ENCODE measurements at places on chromosomes 1 and 21.

GRCh38 chr21:14736162-14736561 is 190.0 kb upstream of the SAMSN1 start:
- DNase-seq, result no peak

GRCh38 chr1:7376676-7377075 is 394.4 kb upstream of the VAMP3 start:
- no peak for DNase-seq

DNA sequence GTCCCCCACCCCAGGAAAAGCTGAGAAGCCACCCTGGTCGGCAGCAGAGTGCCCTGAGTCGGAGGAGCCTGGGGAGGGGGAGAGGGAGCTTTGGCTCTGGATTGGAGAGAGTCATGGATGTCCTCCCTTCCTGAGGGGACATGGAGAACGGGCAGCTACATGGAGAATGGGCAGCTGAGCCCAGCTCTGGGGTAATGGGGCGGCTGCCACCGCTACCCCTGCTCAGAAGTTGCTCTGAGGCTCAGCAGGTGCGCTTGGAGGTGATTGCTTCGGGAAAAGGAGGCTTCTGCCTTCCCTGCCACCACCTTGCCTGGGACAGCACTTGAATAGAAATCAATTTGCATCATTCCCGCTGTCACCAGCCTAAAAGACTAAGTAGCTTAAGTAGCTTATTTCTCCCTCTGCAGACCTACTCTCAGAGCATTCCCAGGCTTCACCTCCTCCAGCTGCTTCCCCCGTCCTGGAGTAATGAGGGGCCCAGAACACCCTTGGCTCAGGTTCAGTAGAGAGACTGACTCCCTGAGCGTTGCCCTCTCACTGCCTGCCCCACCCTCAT is 8.3 kb downstream of the DISP3 start:
- DNase-seq, result no peak

DNA sequence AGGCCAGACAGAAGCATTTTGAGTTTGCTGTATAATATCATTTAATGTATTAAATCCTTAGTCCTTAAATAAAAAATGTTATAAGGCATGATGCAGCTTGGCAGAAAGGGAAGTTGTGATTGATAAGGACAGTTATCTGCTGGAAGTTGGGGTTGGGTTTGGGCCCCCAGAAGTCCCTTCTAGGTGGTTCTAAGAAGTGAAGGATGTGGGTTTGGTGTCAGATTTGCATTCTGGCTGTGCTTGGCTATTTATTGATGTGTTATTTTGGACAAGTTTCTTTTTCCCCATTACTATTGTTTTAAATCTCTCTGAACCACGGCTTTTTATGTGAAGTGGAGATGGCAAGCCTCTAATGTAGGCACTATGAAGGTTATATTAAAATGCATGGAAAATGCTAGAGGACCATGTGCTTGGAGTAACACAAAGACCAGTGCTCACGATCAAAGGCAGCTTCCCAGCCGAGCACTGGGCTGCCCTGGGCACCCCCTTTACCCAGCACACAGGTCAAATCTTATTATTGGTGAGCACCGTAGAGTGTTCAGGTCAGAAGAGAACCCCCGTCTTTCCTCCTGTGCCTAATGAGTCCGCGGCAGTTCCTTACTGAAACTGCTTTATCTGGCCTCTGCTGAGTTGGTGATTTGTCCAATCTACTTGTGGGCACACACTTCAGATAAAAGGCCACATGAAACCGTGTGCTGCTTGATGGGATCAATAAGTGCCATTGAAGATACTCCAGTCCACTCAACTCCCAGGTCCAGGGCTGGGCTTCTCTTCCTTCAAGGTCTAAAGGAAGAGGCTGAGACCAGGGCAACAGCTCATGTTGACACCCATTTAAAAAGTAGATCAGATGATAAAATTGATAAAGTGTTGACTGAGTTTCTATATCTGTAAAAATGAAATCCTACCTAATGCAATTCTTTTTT is 212.0 kb downstream of the PRDM2 start:
- DNase-seq, result no peak

- DNase-seq, result no peak
Observed at GRCh38 chr1:9316080-9316444, 23.4 kb downstream of the SPSB1 start.

DNA sequence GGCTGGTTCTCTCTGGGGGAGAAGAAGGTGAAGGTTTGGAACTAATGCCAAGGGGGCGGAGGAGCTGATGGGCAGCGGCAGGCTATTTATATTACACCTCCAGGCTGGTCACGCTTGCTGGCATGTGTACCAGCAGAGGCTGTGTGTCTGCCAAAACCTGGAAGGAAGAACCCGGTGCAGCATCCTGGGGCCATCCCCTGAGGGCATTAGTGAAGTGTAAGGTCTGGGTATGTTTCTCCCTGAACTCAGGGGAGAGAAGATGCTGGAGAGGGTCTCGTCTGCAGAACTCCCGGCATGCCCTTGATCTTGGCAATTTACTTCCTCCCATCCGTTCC is 5.3 kb downstream of the DISP3 start:
- peak; percentile 59 for DNase-seq

DNA sequence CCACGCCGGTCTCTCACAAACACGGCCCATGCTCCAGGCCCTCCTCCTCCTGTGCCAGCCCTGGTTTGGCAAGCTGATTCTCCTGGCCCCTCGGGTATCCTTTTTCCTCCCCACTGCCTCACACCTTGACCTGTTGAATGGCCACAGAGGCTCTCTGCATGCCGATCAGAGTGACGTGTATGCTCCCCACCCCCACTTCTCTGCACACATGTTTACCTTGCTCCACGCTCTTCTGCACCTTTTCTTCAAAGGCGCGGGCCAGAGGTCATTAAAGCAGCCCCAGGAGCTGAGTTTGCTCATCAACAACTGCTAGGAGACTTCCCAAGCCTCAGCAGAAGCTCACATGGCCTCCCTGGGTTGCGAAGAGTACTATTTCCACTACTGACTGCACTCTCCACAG is 139.3 kb upstream of the EDN2 start:
- DNase-seq, result no peak

DNA sequence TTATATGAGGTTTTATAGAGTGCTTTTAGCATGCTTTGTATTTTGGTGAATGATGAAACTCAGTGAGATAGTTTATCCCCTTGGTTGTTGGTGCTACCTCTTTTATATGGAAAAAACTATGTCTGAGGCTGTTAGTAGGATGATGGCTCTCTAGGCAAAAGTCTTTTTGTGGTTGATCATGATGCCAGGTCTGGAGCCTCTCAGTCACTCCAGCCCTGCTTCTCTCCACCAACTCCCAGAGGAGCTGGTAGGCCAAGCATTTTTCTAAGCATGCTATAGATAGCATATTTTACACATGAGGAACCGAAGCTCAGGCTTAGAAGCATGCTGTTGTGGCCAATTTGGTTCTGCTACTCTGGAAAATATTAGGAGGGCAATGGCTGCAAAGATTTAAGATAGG is 82.2 kb downstream of the FMN2 start:
- no peak for DNase-seq

DNA sequence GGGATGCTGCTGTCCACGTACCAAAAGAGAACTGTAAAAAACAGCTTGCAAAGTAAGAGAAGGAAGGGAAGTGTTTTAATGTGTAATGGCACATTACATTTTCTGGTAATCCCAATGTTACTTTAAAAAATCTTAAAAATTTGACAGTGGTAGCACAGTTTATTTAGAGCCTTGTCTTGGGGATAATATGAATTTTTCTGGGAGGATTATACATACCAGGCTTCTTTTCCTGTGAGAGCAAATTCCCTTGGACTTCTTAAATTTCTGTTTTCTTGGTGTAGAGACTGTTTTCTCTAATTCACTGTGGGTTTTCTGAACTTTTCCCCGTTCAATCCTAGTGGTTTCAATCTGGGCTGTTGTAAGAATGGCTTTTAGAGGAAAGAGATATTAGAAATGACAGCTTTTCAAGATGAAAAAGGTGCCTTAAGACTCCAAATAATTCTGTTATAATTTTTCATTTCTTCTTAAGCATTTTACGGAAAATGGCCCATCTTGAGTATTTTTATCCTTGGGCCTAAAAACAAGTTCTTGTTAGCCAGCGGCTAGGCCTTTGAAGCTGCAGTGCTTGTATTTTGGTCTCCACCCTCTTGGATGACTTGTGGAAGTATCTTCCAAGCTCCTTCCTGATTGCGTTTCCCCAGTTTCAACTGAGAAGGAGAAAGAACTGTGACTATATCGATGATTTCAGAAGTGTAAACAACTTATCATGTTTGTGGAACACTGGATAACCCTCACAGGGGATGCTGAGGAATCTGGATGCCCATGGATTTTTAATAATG is 70.0 kb downstream of the LEPR start:
- DNase-seq, result no peak

- peak; percentile 72 for DNase-seq
Observed at GRCh38 chr1:197399755-197400521, 131.9 kb downstream of the CRB1 start.

GRCh38 chr1:64956733-64957441 is 9.5 kb downstream of the JAK1 start:
- DNase-seq, result no peak

DNA sequence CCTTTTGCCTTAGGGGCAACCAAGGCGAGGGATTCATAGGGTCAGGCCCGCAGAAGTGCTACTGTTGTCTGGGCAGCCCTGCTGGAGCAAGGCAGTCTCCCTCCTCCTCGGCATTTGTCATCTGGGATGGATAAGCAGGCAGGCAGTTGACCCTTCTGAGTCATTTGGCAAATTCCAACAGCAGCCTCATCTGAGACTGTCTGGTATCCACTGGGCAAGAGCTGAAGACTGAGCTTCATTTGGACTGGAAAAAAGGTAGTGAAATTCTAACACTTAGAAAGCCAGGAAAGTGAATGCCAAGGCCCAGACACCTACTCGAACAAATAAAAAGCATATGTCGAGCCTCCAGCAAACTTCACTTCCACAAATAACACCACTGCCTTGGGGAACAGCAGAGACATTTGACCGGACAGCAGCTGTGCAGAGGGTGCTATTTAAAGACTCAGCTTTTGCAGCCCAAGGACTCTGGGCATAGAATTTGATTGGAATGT is 4.0 kb upstream of the ZBTB40 start:
- no peak for DNase-seq

- DNase-seq, result no peak
Observed at GRCh38 chr1:118338936-118339335, 153.9 kb upstream of the SPAG17 start.

- DNase-seq, result no peak
Observed at GRCh38 chr1:80675454-80675853, 1125.3 kb upstream of the ADGRL2 start.

DNA sequence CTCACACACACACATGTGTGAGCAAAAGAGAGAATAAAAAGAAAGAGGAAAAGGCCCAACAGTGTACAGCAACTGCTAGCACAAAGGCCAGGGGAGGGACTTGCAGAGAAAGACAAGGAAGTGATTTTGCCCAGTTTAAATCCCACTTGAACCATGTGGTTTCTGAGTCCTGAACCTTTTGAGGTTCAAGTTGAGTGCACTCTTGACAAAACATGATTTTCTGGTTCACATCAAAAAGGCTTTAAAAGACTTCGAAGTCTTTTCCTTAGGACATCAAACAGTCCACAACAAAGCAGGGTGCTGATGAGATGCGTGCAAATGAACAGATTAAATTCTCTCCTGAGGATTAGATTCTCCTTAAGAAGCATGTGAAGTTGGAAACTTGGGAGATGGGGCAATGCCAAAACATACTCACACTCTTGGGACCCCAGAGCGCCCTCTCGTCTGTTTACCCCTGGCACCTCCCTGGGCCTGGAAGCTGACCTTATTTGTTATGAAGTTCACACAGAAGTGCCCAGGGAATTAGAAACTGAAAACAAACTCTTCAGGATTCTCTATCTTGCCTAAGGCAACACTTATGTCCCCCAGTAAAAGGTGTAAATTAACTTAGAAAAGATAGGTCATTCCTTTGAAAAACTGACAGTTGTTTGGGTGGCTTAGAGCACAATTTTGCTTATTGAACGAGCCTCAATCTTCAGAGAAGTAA is 31.5 kb downstream of the RNF220 start:
- DNase-seq, result no peak

GRCh38 chr1:56550138-56550858 is 29.1 kb downstream of the PLPP3 start:
- DNase-seq, result peak; percentile 23

DNA sequence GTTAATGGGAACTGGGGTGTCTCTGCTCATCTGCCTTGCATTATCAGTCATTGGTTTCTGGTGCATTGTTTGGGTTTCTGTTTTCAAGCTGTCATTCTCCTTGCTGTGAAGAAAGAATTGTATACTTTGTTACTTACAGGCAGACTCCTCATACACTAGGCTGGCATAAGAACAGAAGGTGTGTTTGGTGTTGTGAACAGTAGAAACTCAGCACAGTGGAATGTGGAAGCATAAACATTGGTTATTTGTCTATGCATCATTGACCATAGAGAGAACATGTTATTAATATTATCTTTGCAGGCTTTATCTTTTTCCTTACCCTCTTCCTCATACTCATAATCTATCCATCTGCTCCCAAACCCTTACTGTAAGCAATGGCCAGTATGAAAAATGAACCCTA is 18.2 kb downstream of the C1orf87 start:
- DNase-seq, result no peak

DNA sequence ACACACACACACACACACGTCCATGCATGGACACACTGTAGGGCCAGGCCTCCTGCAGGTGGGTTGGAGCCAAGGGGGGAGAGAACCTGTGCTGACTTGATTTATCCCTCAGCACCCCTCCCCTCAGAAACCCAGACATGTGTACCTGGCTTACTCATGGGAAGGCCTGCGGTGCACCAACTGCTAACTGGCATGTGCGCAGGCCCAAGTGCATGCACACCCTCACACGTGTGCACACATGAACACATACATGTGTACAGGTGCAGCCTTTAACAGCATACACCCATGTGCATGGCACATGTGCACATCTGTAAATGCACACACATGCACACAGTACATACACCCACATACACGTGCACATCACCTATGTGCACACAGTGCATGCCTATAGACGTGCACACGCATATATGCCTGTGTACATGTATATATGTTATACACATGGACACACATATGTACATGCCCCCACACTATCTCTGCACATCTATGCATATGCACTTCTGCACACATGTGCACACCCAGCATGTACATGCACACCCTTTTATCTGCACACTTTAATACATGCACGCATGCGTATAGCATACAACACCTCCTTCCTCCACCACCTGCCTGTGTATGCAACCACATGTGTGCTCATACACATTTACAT is 67.5 kb downstream of the TRIM11 start:
- no peak for DNase-seq

DNA sequence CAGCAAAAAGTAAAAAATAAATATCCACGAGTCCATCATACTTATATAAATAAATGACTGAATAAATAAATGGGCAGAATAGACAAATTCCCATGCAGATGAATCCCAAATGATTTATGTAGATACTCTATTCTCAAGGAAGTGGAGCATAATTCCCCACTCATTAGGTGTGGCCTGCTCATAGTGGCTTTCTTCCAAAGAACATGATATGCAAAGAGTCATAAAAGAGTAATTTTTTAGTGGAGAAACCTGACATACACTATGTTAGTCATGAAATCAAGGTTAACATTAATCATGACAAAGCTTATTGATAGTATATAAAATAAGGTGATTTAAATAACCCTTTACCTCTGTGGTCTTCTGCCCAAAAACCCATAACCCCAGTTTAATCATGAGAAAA is 298.9 kb downstream of the DPYD start:
- DNase-seq, result no peak

GRCh38 chr1:38038861-38039260 is 7.7 kb downstream of the POU3F1 start:
- DNase-seq, result no peak

GRCh38 chr1:77825131-77825709 is 45.8 kb downstream of the MIGA1 start:
- DNase-seq, result peak; percentile 56
